ENCODE measurements at places on chromosomes 6 and 20.
A peak's percentile ranks its signal among the peaks of the same experiment; 100 is the strongest.

- DNase-seq, result no peak
Measured at GRCh38 chr20:54429364-54429763, 46.0 kb upstream of the DOK5 start.

- DNase-seq, result no peak
Measured at GRCh38 chr6:141607956-141608355, 524.8 kb upstream of the GJE1 start.

DNA sequence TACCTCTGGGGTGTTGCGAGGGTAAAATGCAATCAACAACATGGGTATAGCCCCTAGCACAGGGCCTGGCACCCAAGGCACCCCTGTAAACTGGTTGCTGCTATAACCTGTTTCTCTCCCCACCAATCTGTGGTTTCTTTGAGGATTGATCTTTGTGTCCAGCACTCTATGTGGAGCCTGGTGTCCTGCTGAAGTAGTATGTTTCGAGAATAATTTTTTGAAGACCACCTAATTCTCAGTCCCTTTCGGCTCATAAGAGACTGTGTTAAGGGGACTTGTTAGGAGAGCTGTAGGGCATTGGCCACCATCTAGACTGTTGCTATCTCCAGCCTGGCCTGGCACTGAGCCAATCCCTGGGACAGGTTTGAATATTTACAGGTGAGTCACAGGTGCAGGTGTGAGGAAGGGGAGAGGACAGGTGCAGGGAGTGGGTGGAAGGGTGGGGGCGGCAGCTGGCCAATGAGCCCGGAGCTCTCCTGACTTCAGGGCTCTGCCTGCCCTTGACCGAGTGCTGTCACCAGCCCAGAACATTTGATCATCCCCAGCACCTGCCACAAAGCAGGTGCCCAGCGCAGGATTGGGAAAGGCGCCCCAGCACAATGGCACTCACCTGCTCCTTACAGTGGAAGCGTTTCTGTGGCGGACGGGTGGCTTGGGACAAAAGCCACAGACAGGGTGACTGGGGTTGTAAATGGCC lies 8.1 kb upstream of the C20orf144 start:
- no peak for DNase-seq

GRCh38 chr20:57392512-57393271 lies 1.5 kb downstream of the RBM38 start:
- no peak for DNase-seq

DNA sequence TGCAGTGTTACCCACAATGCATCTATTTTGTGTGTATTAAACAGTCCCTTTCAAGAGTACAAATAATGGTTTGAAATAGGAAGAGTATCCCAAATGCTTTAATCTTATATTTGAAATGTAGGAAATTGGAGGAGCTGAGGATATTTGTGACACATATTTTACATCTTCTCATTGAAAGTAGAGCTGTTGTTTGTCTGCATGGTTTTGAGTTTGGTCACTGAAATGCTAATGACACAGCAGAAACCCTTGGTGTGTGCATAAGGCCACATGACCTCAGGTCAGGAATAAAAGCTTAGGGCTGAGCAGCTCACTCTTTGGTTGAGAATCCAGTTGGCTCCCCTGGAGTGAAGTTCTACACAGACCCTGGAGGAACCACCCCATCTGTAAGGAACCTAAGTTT lies 49.8 kb downstream of the TPD52L1 start:
- DNase-seq, result no peak

DNA sequence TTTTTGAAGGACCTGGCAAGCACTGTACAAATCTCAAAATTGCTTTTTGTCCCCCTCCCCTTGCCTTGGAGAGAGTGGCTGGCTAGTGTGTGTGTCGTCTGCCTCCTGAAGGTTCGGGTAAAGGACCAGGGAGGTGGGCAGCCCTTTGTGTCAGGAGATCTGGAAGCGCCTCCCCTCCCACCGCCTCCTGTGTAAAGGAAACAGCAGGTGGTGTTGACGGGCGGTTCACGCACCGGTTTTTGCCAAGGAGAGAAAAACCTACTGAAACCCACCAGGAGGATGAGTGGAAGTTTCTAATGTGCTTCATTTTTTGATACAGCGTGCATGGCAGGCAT lies 1.2 kb downstream of the ENTPD6 start:
- no peak for DNase-seq

- no peak for DNase-seq
Measured at GRCh38 chr20:2332711-2333110, 36.9 kb downstream of the TGM3 start.

- DNase-seq, result no peak
Measured at GRCh38 chr6:75748003-75748742, 866 bp upstream of the MYO6 start.

GRCh38 chr6:53070806-53071205 lies 5.6 kb downstream of the FBXO9 start:
- DNase-seq, result no peak

- no peak for DNase-seq
Measured at GRCh38 chr6:101344885-101345284, 48.6 kb upstream of the GRIK2 start.

DNA sequence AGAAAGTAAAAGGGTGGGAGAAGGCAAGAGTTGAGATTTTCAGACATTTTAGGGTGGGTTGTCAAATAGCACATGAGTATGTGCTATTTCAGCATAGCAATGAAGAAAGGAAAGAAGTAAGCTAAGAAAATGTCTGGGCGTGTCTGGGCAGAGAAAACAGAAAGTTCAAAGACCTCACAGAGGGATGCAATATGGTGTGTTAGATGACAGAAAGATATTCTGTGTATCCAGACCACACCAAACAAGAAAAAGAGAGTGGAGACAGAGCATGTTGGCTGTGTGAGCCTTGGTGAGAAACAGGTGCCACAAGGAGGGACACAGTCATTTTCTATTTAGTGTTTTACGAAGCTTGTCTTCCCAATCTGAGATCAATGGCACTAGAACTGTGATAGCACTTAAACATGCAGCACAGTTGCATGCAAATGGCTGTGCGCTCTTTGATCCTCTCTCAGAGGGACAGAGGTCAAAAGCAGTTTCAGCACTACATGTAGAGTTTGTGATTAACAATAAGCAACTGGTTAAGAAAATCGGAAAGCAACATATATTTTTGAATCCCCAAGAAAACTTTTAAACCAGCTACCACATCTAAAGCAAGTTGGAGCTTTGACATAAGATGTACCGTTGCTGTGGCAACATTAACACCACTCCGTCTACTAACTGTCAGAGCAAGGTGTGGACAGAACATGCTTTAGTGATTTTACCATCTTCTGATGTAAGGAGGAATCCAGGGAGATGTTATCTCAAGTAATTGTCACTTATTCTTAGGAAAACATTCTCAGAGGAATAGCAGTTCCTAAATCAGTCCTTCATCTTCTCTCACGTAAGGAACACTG lies 515.5 kb upstream of the NOX3 start:
- no peak for DNase-seq

- no peak for DNase-seq
Measured at GRCh38 chr6:20242397-20242796, 30.1 kb upstream of the MBOAT1 start.

DNA sequence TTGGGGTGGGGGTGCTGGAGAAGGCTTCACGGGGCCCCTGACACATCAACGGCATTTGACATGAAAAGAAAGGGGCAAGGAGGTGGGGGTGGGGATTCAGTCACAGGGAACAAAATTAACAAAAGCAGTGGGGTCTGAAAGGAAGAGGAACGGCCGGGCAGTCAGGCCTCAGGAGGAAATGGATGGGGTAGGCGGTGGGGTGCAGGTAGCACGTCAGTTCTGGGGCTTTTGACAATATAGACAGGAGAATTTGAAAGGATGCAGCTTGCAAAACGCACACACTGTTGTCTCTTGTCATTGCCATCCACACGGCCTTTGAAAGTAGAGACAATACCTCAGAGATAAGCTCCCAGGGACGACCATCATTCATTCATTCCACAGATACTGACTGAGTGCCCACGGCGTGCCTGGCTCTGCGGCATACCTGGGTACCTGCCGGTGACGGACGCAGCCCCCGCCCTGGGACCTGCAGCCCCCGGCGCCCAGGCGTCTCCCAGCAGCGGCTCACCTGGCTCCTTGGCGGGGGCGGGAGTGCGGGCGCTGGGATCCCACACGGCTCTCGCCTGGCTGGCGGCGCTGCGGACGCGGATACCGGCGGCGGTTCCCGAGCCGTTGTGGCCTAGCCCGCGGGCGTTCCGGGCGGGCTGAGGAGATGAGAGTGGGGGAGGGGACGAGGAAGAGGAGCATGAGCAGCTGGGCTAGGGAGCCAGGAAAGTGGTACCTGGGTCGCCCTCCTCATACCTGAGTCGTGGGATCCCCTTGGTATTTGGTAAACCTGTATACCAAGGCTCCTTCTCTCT lies at the start of gene SLC26A8:
Gene SLC26A8 (minus strand): TSS at position 646 of the 800 bp plus-strand sequence. CDS start 4,934 bp downstream, outside the sequence.
- DNase-seq, result no peak

DNA sequence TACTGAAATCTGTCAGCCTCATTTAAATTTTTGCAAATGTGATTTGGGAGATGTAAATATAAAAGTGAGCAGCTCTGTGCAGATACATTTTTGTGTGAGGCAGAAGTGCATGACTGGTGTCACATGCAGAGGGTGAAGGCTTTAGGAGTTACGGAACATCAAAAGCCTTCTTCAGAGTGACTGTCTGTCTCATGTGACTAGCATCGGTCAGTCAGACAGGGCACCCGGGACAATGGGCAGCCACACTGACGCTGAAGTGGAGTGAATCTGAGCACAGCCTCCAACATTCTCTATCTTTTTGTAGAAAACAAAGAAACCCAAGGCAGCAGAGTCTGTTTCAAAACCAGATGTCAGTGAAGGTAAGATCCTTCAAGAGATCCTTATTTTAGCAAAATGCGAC lies 7.9 kb upstream of the FAM209A start:
- DNase-seq, result no peak

DNA sequence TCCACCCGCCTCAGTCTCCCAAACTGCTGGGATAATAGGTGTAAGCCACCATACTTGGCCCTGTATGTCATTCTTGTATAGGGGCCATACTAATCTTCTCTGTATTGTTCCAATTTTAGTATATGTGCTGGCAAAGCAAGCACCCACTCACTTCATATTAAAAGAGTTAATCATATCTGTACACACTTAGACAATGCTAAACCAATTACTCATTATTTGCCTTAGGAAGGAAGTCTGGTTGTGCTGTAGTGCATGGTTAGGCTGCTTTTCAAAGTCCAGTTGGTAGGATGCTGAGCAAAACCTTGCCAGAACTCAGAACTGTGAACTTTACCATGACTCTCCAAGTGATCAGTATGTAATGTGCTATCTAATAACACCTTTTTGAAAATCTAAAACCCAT lies 88.6 kb downstream of the LIN28B start:
- DNase-seq, result no peak

DNA sequence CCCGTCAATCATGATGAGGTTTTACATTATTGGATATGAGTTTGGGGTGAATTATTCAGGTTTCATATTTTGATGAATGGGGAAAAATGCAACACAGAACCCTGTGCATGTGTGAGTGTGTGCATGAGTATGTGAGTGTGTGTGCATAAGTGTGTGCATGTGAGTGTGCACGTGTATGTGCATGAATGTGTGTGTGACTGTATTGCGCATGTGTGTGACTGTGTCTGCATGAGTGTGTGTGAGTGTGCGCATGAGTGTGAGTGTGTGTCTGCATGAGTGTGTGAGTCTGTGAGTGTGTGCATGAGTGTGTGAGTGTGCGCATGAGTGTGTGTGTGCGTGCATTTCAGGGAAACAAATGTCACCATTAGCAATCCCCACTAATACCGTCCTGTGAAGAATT lies 18.5 kb upstream of the CDH4 start:
- DNase-seq, result no peak

- DNase-seq, result peak; percentile 51
Measured at GRCh38 chr20:9609887-9610502, 95.6 kb downstream of the LAMP5 start.

DNA sequence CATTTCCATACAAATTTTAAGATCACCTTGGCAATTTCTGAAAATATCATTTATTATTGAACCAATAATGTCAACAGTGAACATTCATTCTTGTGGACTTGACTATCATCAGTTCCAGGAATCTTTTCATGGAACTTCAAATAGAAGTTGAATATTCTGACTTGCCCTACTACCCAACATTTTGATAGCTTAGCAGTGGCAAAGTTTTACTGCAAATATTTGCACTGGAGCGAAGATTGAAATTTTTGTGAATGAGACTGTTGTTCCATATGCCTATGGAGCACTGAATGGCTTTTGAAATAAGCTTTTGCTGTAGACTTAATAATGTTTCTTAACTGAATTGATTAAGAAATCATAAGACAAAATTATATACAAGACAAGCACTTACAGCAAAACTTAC lies 23.6 kb downstream of the BEND6 start:
- DNase-seq, result no peak

DNA sequence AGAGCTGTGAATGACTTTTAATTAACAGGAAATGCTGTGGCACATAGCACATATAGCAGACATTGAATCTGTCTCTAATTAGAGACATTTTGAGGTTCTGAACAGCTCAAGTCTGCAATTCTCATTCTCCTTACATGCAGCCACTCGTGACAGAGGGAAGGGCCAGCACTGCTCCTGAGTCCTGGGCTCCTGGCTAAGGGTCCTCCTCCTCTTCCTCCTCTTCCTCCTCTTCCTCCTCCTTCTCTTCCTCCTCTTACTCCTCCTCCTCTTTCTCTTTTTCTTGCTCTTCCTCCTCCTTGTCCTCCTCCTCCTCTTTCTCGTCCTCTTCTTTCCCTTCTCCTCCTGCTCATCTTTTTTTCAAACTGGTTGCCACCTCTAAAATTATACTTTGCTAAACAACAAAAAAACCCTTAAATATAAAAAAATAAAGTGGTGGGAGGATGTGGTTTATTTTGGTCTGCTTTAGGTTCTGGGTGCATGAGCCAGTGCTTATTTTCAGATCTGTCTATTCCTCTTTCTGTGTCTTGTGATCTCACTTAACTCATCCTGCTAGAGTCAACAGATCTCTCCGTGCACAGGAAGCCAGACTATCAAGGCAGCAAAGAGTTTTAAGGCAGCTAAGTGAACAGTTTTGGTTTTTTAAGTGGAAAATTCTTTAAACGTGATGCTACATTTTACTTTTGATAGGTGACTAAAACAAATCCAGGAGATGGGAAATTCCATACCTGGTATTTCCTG lies 159.3 kb downstream of the CD83 start:
- no peak for DNase-seq

- no peak for DNase-seq
Measured at GRCh38 chr20:8471465-8471864, 339.4 kb downstream of the PLCB1 start.

DNA sequence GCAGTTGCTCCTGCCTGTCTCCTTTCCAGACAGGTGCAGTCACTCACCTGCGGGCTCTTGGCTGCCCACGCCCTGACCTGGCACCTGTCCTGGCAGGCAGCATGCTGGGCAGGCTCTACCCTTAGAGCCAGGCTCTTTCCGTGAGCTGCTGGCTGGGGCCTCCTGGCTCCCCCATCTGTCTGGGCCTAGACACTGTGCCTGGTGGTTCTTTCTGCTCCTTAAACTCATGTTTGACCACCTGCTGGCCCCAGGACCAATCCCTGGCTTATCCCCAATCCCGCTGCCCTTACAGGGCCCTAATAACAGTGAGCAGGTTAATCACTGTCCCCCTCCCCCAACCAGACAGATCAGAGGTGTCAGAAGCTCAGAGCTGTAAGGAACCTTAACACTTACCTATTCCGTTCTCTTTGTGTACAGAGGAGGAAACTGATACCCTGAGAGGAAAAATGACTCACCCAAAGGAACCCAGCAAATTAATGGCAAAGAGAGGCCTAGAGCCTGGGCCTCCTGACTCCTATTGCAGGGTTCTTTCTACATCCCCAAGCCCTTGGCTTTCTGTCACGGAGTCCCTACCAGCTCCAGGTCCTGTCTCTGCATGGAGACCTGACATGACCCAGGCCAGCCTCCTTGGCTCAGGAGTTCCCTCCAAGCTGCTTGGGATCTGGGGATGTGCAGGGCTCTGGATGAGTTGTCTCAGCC lies 54.7 kb downstream of the RAB44 start:
- no peak for DNase-seq
